ENCODE measurements at places on chromosomes 4 and X. TPM values are rescaled to one million over a fixed set of nuclear protein-coding genes. Genes with fewer than 3 reads are reported as not detected.

Gene GPRASP2
- total RNA-seq: 8.6 TPM

Gene GPR173
- total RNA-seq: 0.90 TPM

DNA sequence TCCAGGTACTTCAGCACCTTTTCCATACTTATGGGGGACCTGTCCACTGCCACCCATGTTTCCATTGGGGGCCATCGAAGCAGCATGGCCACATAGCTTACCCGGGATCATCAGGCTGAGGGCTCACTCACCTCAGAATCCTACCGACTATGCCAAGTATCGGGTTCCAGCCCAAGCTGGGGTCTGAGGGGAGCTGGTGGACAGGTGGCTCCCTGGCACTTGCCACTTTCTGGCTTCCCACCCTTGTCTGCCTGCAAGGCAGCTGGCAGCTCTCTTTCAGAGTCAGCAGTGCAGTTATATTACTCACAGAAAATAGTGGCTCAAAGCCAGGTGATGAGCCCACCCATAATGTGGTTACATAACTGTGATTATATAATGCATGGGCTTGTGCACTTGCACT lies 1153.8 kb downstream of the STIM2 start:
- DNase-seq: no peak

Gene PRSS12
- total RNA-seq: 17.8 TPM

DNA sequence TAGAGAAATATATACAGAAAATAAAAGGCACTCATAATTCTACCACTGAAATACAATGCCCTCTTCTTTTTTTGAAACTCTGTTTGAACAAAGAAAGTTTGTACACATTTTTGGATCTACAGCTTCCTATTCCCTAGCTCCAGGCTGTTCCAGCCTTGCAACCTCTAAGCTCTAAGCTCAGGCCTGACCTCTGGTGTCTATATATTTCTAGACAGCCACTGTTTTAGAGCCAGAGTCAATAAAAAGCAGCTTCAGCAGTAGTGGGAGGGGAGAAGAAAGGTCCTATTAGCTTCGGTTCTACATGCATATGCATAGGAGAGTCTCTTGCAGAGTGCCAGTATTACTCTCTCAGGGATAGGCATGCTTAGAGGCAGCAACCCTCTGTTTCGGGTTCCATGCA lies 39.7 kb downstream of the CLDN2 start:
- peak; percentile 40 for DNase-seq

DNA sequence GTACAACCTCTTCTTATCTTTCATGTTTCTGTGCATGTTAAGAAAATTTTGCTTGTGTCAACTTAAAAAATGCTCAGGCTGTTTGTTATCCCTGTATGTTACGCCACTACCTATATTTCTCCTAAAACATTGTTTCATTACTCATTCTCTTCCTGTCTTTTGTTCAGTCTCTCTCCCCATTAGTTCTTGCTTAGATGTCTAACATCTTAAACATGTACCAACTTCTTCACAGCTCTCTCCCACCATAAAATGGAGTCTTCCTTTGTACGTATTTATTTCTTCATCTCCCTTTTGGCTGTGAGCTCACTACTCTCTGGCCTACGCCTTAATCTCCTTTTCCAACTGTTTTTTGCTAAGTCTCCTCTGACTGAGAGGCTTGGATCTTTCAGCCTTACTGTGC lies 36.4 kb downstream of the PCDH7 start:
- no peak for DNase-seq

GRCh38 chr4:86484241-86484640 lies 109.9 kb upstream of the PTPN13 start:
- DNase-seq: no peak

DNA sequence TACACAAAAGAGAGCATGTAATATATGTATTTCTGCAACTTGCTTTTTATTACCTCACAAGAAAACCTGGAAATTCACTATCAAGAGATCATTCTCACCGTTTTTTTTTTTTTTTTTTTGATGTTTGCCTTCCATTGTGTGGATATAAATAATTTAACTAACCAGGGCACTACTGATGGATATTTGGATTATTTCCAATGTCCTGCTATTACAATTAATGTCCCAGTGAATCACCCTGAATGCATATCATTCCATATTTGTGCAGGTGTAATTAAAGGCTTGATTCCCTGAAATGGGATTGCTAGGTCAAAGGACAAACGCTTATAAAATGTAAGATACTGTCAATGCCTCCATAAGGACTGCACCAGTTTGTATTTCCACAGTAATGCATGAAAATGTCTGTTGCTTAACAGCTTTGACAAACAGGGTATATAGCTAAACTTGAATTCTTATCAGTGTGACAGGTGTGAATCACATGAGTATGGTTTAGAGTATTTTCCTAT lies 87.8 kb downstream of the NCAPG start:
- peak; percentile 6 for DNase-seq

DNA sequence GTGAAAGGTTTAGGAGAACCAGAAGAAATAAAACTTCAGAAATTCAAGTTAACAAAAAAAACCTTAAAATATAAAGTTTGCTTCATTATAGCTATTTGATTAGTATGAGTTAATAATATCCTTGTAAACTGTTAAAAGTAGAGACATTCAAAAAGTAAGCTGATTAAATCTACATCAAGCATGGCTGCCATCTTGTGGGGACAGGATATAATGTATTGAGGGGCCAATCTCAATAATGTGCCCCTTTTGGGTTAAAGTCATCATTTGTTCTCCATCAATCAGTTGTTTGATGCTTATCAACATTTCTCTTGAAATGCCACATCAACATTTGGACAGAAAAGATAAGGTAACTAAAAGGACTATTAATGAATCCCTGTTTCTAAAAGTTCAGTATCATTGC lies 4.6 kb upstream of the GRID2 start:
- no peak for DNase-seq

- DNase-seq: no peak
Observed at GRCh38 chrX:69050051-69050765, 115.0 kb downstream of the PJA1 start.

Gene IL15
- total RNA-seq: 0.77 TPM

DNA sequence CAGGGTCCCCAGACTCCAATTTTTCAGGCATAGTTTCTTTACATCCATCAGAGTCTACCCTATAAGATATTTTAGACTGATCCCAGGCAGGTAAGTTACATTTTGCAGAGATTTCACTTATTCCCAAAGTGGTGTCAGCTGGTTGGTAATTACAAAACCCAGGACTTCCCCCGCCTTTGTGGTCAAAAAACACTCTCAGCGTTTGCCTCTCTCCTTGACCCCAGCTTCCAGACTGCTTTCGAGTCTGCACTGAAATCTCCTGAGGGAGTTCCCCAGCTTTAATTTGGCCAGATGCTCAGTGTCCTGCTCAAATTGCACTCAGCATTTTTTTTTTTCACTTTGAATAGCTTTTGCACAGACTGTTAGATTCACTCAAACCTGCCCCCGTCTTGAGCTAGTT lies 11.2 kb upstream of the AMOT start:
- DNase-seq: no peak

Gene C1GALT1C1
- total RNA-seq: 48.1 TPM

DNA sequence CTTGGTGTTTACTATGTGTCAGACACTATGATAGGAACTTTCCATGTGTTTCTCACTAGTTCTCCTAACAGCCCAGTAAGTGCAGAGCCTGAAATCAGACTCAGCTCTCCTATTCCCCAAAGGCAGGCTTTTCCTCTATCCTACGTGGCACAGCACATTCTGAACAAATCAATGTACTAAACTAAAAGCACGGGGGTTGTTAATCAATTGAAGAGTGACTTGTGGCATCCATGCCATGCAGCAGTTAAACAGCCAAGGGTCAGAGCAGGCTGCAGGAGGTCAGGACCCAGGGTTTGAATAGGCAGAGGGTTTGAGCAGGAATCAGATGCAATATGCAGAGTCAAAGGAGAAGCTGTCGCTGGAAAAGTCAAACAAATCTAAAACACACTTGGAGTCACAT lies 289.7 kb upstream of the LDB2 start:
- DNase-seq: no peak

GRCh38 chr4:13476915-13477314 lies 7.2 kb downstream of the RAB28 start:
- DNase-seq: no peak

- DNase-seq: no peak
Observed at GRCh38 chr4:184169225-184169867, 48.3 kb downstream of the ENPP6 start.

GRCh38 chr4:48016141-48017107 lies at the start of the genes CNGA1 and NIPAL1:
TSS of gene CNGA1 (minus strand) at chr4:48016681. CDS start at chr4:47952689, 63,992 bp downstream.
TSS of gene NIPAL1 (plus strand) at chr4:48016772. CDS start at chr4:48016840, 68 bp downstream.
- DNase-seq: peak; percentile 56

DNA sequence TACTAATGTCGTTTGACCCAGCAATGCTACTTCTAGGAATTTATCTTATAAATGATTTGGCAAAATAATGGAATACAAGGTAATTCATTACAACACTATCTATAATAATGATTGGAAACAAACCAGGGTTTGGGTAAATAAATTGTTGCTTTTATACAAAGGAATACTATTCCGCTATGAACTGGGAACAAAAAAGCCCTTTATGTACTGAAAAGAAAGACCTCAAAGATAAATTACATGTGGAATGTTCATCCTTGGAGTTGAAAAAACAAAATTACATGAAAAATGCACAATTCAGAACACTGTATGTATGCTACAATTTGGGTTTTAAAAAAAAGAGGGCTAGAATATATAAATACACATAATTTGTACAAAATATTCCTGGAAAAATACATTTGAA lies 5.2 kb upstream of the NUP54 start:
- DNase-seq: no peak

Gene VEGFC
- total RNA-seq: 0.77 TPM

Gene FGFR3
- 2.4 TPM for total RNA-seq

- DNase-seq: no peak
Observed at GRCh38 chr4:38290366-38290765, 330.2 kb downstream of the PTTG2 start.

Gene HOPX
- total RNA-seq: 7.6 TPM

Gene F9
- not detected for total RNA-seq

- DNase-seq: peak; percentile 21
Observed at GRCh38 chr4:128358231-128358912, 70.8 kb upstream of the PGRMC2 start.

GRCh38 chr4:112206431-112206830 lies 25.2 kb upstream of the AP1AR start:
- DNase-seq: no peak

Gene CYLC1
- total RNA-seq: not detected

DNA sequence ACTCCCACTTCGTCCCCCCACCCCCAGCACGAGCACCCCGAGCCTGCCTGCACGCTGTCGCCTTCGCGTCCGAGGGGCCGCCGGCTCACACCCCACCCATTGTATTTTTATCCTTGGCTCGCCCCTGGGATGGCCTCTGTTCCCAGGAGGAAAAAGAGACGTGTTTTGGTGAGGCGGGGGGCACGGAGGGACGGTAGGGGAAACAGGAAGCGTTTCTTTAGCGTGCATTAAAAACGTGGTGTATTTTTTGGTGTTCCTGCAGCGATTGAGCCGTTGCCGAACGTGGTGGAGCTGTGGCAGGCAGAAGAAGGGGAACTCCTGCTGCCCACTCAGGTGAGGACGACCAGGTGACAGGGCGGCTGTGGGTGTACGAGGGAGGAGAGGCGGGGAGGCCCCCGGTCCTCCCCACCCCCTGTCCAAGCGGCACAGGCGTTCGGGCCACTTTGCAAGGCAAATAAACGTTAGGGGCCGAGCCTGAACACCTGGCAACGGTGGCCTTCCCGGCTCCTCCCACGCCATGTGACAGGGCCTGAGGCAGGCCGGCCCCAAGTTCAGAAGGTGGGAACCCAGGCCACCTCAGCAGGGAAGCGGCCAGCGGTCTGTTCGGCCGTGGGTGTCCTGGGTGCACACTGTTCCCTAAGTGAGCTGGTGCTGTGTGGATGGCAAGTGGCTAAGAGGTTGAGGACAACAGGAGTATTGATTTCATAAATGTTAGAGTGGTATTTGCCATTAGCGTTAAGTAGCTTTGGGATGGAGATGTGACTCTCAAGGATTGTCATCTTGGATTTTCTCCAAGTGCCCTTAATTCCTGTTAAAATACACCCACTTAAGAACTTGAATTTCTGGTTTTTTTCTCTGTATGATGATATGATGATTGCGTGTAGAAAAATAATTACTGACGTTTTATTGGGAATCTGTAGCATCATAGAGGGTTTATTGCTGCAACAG lies 1.1 kb downstream of the TMEM131L start:
- DNase-seq: peak; percentile 35

DNA sequence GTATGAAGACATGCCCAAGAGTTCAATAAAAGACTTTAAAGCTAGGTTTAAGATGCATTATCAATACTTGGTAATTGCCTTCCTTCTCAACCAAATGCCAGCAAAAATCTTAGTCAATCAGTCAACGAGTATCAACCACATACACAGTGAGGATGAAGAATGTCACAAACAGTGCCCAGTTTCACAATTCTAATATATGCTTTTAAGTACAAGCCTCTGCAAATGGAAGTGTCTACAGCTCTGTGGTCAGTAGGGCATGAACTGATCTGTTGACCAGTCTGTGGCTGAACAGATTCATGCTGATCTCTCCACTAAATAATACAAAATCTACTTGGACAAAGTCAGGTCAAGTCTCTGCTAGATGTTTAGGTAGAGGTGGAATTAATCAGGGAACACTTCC lies 27.9 kb downstream of the PPARGC1A start:
- no peak for DNase-seq

- no peak for DNase-seq
Observed at GRCh38 chr4:72896515-72896914, 173.0 kb downstream of the COX18 start.

Gene EMCN
- total RNA-seq: 44.3 TPM

DNA sequence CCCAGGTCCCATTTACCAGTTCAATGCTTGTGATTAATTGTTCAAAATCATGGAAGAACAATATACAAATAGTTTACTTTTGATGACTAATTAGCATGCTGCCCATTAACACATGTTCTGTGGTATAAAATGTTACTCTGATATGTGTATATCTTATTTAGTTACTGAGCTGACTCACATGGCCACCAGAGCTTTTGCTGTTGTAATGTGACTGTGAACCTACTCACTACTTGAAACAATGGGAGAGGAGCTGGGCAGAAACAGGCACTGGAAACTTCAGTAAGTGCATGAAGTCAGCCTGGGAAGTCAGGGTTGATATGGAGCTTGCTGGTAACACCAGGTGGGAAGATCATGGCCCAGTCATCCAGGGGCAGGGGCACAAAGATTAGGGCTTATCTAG lies 72.7 kb upstream of the MAD2L1 start:
- DNase-seq: no peak

Gene SORBS2
- total RNA-seq: 148 TPM
